ENCODE measurements at places on chromosomes 16 and 17.

DNA sequence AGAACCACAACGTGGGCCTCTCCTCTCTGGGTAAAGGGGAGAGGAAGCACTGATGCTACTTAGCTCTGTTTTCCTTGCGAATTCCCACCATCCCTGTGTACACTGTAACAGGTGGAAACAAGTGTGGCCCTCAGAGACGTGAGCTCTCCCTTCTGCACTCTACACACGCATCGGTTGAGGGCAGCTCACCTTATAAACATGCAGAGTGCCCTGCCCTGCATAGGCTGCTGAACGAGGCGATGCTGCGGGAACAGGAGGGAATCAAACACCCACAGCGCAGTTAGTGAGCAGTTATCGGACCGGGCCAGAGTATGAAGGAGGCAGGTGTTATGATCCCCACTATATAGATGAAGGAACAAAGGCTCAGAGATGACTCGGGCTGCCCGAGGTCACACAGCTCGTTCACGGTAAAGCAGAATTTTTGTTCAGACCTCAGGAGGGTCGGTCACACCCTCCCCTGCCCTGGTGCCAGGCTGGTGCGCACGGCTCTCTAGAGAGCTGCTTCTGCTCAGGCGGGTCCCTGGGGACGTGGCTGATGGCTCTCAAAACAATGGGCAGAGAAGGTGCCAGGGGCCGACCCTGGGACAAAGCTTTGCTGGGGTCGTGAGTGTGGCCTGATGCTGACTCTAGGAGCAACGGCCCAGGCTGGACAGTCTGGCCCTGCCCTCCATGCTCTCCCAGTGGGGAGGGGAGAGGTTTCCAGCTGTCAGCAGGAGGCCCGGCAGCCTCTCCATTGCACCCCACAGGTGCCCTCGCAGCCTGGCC lies 68.5 kb downstream of the RPH3AL start:
- no peak for DNase-seq

DNA sequence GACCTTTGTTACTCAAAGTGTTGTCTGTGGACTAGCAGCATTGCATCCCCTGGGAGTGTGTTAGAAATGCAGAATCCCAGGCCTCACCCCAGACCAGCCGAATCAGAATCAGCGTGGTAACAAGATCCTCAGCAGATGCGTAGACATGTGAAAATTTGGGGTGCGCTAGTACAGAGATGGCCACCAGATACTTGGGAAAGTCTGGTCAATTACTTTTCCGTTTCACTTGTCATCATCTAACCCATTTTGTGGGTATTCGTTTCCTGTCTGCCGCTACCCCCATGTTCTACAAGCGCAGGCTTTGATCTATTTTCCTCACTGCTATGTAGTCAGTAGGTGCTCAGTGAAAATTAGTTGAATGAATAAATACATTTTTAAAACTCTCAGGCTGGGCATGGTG lies 33.1 kb upstream of the HERPUD1 start:
- DNase-seq: no peak

DNA sequence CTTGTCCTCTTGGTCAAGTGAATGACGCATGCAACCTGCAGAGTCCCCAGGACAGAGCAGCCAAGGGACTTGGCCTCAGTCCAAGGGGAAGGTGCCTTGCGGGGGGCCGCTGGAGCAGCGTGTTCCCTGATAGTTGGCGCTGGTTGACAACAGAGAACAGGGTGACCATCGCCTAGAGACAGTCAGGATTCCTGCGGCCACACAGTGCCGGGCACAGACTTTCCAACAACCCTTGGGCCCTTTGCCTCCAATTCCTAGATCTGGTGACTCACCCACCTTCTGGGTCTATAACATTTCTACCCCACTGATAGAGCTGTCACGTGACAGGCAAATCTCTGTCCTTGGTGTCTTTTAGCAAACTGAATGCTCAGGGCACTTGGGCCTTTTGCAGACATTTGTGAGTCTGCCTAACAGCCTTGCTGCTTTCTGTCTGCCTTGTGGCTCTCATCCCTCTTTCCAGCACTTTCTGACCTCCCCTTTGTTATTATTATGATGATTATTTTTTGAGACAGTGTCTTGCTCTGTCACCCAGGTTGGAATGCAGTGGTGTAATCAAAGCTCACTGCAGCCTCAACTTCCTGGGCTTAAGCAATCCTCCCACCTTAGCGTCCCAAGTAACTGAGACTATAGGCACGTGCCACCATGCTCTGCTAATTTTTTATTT lies 11.9 kb upstream of the TEDC2 start:
- DNase-seq: no peak

- DNase-seq: peak; percentile 21
Observed at GRCh38 chr17:79612468-79613194, 1.8 kb upstream of the RBFOX3 start.

Data from activated T-cell treated with anti-CD3 and anti-CD28 coated beads, Interleukin-2, amount 50 U/mL, for 1 hour (primary cell).